ENCODE measurements at places on chromosomes 12 and 14. TPM values are rescaled to one million over a fixed set of nuclear protein-coding genes. Genes with fewer than 3 reads are reported as not detected.

DNA sequence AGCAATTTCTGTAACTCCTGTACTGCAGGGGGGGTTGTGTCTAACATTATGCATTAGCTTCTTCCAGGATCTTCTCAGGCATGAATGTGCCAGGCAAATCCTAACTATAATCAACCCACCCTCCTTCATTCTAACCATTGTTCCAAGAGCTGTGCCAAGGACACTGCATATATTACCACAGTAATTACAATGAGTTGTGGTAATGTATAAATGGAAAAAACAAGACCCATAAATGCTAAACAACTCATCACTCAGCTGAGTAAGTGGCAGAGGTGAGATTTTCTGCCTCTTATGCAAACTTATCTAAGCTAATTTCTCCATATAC, 80.6 kb downstream of the PRKD1 start:
- DNase-seq = no peak

DNA sequence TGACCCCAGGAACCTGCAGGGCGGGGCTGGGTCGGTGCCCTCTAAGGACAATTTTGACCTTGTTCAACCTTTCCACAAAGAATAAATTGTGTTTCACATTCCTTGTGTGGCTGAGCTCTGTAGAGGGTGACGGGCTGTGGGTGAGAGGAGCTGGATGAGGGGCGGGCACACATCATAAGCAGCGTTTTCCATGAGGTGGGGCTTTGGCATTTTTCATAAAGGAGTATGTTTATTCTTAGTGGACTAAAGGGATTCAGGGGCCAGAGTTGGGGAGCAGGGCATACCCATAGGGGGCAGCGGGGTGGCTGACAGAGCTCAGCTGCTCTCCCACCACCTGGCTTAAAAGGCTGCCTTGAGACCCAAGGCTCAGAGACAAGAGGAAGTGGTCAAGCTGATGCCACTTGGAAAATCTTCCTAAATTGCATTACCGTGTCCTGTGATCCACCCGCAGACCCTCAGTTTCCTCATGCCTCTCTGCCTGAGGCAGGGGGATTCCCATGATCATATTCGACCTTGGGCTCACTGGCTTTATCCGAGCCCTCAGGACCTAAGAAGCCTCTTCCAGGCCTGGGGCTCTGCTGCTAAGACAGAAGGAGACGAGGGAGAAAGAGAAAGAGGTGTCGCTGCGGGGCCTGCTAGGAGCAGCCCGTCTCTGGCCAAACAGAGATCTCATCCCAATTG, 11.4 kb downstream of the MMP14 start:
- DNase-seq = peak; percentile 45

GRCh38 chr14:77707355-77707723, 484 bp downstream of the ALKBH1 start:
- DNase-seq = peak; percentile 62

GRCh38 chr12:16939871-16940306, 333.9 kb upstream of the LMO3 start:
- peak; percentile 75 for DNase-seq

- DNase-seq = no peak
These were observed 189.4 kb downstream of the ADGRD1 start for GRCh38 chr12:131142891-131143657.

DNA sequence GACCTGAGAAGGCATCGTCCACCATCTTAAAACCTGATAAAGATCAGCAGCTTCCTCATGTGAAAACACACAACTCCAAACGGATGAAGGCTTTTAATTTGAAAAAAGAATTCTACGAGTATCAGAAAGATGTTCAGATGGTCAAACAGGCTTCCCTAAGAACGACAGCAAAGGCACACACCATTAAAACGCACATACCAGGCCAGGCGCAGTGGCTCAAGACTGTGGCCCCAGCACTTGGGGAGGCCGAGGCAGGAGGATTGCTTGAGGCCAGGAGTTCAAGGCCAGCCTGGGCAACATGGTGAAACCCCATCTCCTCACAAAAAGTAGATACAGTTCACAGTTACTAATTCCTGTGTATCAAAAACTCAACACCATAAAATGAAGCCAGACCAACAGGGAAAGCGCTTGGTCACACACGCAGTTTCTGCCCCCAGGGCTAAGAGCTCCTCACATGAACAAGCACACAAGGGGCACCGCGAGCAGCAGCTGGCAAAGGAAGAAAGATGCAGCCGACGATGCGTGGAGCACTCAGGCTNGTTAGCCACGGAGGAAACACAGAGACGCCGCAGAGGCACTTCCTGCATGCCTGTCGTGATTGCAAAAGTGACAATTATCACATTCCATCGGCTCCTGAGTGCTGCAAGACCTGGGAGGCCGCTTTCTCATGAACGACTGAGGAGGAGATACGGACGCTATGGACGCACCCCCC, 78.0 kb downstream of the NOC4L start:
- DNase-seq = peak; percentile 7

- no peak for DNase-seq
These were observed 2.9 kb downstream of the FBXO34 start for GRCh38 chr14:55274146-55274545.

- no peak for DNase-seq
These were observed 235.3 kb upstream of the FOXN3 start for GRCh38 chr14:89652352-89652751.

GRCh38 chr12:120962532-120963020, 15.8 kb upstream of the HNF1A start:
- DNase-seq = no peak

- no peak for DNase-seq
These were observed 89.9 kb downstream of the FLRT2 start for GRCh38 chr14:85619851-85620250.

GRCh38 chr14:37047226-37047625, 125.2 kb downstream of the SLC25A21 start:
- DNase-seq = peak; percentile 27

Gene TSPAN19
- under 0.01 TPM for total RNA-seq

Gene PLXNC1
- total RNA-seq = 0.23 TPM

Gene RD3L
- total RNA-seq = not detected

Gene ITGA7
- 0.68 TPM for total RNA-seq

Gene PIWIL1
- total RNA-seq = not detected

Gene TEAD4
- total RNA-seq = 24.7 TPM

Gene FGF6
- not detected for total RNA-seq
